ENCODE measurements at places on chromosomes 12 and 14.

DNA sequence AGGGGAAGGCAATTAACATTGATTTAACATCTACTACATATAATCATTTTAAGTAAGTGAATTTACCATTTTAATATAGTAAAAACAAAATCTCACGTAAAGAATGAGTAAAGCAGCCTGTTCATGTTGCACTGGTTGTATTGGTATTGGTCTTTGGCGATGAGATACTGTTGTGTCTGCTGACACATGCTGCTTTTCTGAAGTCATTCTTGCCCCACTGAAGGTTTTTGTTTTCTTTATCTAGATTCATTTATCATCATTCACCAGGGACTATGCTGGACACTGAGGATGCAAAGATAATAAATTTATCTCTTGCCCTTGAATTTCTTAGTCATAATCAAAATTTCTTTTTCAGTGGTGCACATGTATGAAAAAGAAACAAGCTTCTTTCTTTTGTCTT lies 246.2 kb upstream of the NPAS3 start:
- no peak for DNase-seq

GRCh38 chr14:105073720-105074600 lies 8.7 kb upstream of the GPR132 start:
- no peak for DNase-seq

DNA sequence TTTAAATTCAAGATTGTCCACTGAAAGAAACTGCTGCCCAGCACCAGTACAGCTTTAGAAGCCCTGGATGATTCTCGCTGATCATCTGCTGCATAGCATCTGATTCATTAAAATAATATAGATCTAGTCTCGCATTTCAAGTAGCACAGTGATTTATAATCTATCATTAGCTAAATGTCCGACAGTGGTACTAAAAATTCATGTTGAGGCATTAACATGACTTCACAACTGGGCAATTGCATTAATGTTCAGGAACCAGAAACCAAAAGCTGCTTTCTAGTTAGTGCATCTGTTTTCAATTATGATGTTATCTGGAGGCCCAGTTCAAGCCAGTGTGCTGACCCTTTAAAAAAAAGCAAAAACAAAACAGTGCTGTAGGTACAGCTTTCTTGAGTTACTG lies 1987.2 kb upstream of the SEL1L start:
- DNase-seq, result no peak

DNA sequence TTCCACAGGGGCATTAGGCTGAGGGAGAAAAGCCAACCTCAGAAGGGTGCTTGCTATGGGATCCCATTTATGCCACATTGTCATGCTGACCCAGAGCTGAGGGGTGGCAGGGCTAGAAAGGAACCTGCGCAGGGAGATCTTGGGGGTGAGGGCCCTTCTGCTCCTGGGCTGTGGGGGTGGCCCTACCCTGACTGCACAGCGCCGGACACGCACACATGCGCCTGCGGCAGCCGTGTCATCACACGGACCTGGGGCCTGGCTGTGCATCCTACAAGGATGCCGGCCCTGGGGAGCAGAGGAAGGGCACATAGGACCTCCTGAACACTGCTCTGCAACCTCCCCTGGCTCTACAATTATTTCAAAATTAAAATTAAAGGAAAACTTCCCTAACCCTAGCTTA lies 6.9 kb downstream of the CDCA4 start:
- DNase-seq, result no peak

GRCh38 chr14:58954052-58954451 lies 234.4 kb upstream of the DAAM1 start:
- DNase-seq, result no peak

DNA sequence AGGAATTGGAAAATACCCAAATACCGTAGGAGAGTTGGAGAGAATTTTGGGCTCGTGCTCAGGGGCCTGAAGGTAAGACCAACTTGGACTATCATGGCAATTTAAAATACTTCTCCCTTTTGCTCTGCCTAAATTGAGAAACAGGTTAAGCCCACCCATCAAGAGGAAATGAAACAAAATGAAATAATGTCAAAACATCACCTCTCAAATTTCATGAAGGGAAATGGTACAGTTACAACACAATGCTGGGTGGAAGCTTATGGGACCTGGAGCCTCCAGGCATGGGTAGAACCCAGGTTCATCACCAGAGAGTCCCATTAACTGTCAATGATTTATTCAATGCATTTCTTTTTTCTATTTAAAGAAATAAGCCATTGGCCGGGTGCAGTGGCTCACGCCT lies 33.7 kb downstream of the FOS start:
- DNase-seq, result no peak

DNA sequence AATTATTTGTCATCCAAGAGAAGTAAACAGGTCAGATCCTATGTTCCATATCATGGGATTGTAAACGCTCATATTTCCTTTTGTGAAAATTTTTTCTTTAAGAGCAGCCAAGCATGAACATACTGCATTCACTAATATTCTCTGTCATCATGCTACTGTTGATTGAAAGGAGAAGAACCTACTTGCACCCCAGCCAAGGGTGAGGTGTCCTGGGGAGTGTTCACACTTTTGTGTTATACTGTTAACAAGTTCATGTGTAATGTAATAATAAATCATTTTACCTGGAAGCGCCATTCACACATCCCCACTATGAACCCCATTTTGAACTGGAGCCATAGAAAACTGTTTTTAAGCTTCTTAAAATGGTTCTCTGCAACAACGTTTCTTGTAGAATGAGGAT lies 53.6 kb downstream of the HMGA2 start:
- DNase-seq, result no peak

GRCh38 chr14:105281371-105282097 lies 19.3 kb downstream of the BRF1 start:
- DNase-seq, result peak; percentile 38

GRCh38 chr12:43066471-43066870 lies 476.9 kb upstream of the PRICKLE1 start:
- no peak for DNase-seq

- DNase-seq, result peak; percentile 2
These were observed 13.0 kb downstream of the ISCU start for GRCh38 chr12:108575199-108575912.

GRCh38 chr12:73623421-73623820 lies 914.2 kb upstream of the ATXN7L3B start:
- DNase-seq, result no peak

DNA sequence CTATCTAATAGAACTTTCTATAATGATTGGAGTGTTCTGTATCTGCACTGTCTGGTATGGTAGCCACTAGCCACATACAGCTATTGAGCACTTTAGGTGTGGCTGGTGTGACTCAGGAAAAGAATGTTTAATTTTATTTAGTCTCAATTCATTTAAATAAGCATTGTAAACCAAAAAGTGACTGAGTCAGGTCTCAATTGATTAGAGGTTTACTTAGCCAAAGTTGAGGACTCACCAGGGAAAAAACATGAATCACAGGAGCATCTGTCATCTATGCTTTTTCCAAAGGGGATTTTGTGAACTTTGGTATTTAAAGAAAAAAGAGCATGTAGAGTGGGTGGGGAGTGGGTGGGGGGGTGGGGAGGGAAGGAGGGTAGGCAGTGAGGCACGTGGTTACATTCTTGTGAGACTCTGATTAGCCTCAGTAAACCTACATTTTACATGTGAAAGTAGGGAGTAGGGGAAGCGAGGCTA lies 473.1 kb downstream of the ATP23 start:
- no peak for DNase-seq

GRCh38 chr14:85527445-85528035 lies 2.4 kb upstream of the FLRT2 start:
- no peak for DNase-seq

DNA sequence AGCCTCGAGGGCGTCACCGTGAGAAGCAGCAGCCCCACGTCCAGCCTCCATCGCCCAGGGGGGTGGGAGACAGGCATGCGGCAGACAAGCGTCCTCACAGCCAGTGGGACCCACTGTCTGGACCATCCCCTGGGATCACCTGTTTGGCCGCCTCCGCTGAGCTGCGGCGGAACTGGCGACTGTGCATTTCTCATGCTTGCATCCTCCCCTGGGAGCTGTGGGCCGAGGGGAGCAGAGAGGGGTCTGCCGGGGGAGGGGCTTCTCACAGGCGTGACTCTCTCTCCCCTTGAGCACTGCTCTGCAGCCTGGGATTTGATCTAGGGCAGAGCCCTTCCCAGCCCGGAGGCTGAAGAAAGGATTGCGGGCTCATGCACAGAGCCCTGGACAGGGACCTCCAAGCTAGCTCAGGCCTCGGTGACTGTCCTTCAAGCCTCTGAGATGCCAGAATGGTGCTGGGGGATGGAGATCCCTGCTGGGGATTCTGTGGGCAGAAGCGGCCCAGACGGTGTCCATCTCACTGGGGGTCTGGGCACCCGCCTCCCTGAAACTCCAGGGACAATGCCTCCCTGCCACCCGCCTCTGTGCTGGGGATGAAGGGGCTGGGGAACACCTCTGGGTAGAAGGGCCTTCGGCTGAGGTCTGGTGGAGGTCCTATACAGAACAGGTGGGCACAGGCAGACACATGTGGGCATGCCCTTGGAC lies 61.1 kb downstream of the PRIMA1 start:
- no peak for DNase-seq

DNA sequence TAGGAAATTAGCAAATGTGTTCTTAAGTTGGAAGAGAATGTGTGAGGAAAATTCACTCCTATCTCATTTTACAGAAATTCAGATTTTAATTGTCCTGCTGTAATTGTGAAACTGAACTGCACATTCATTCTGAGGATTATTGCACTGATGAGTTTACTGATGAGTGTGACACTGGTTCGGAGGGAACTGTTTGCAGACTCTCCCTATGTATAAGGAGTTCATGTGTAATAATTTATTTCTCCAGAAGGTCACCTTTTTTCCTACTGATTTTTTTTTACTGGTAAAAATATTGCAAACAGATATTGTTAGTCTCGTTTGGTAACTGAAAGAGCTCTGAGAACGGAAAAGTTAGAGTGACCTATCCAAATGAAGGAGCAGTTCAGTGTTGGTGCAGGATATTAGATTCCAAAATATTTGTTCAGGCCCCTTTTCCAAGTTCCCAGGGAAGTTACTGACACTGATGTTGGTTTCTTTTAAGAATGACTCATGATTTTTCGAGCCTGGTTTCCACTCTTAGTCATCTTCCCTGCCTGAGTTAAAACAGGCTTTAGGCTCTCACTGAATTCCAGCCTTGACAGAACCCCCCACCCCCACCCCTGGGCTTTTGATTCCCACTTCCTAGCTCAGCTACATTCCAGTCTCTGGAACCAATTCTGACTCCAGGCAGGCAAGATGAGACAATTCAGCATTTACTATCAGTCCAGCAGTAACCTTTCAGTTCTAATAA lies 18.4 kb downstream of the ANO6 start:
- no peak for DNase-seq

- DNase-seq, result no peak
These were observed 61.2 kb downstream of the SLC38A6 start for GRCh38 chr14:61042220-61042619.

GRCh38 chr12:1384910-1385309 lies 209.5 kb downstream of the FBXL14 start:
- DNase-seq, result no peak

GRCh38 chr14:50862036-50862570 lies 9.8 kb upstream of the ABHD12B start:
- no peak for DNase-seq
